ENCODE measurements at places on chromosomes 7 and 10.

DNA sequence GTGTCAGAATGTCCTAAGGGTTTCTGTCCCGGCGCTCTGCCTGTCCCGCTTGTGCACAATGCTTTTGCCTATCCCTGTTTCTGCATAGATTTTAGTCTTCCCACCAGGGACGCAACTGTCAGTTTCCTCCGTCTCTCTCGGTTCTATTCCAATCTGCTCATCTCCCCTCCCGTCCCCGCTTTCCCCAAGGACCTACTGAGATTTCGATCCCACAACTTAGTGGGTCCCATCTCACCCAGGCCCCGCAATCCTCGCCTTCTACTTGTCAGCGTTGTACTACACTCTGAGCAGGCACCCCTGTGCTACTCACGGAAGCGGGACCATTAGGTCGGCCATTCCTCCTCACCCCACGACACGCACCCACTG is 519 bp upstream of the ZNF655 start:
- no peaks in the 10 kb centered on the region for H3K27me3 ChIP-seq
- H3K4me3 ChIP-seq = peak overlapping the region; percentile 91
- peak overlapping the region; percentile 99 for H3K27ac ChIP-seq

GRCh38 chr7:156524818-156525597 is 115.6 kb upstream of the RNF32 start:
- no peaks in the 10 kb centered on the region for H3K36me3 ChIP-seq
- H3K4me1 ChIP-seq = no peaks in the 10 kb centered on the region
- no peak overlapping the region for H3K27ac ChIP-seq

- no peak overlapping the region for H3K4me3 ChIP-seq
- H3K27ac ChIP-seq = no peak overlapping the region
- H3K36me3 ChIP-seq = no peaks in the 10 kb centered on the region
- H3K4me1 ChIP-seq = no peaks in the 10 kb centered on the region
- no peak for DNase-seq
- no peaks in the 10 kb centered on the region for H3K27me3 ChIP-seq
Observed at GRCh38 chr10:11106621-11107374, 89.1 kb downstream of the CELF2 start.

DNA sequence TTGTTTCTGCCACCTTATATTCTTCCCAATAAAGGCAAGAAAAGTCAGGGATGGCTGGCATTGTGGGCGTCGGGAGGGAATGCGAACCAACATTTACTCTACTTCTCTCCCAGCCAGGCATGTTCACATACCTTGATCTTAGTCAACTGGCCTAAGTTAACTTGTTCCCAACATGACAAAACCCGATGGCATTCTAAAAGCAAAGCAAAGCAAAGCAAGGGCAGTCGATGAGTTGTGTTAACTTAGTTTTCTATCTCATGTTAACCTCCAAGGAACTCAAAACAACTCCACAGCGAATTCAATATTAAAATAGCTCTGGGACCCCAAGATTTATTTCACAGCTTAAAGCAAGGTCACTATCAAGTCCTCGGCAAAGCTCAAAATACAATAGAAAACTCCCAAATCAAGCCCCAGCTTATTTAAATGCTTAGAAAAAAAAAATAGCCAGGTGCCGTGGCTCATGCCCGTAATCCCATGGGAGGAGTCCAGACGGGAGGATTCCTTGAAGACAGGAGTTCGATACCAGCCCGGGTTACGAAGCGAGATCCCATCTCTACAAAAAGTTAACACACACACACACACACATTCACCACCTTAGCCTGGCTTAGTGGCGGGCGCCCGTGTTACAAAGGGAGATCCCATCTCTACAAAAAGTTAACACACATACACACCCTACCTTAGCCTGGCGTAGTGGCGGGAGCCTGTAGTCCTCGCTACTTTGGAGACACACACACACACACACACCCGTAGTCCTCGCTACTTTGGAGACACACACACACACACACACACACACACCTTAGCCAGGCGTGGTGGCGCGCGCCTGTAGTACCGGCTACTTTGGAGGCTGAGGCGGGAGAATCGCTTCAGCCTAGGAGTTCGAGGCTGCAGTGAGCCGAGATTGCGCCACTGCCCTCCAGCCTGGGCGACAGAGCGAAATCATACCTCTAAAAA is 901 bp upstream of the CCNY start:
- no peaks in the 10 kb centered on the region for H3K27me3 ChIP-seq
- peak overlapping the region; percentile 71 for H3K4me3 ChIP-seq
- H3K27ac ChIP-seq = peak overlapping the region; percentile 85
- no peak for DNase-seq
- H3K36me3 ChIP-seq = no peaks in the 10 kb centered on the region
- H3K4me1 ChIP-seq = peaks cover 13% of the 10 kb centered on the region

GRCh38 chr7:37943905-37944736 is 23.7 kb downstream of the EPDR1 start:
- H3K27ac ChIP-seq = peak overlapping the region; percentile 37
- H3K4me1 ChIP-seq = peaks cover 17% of the 10 kb centered on the region
- H3K36me3 ChIP-seq = no peaks in the 10 kb centered on the region
- H3K4me3 ChIP-seq = no peak overlapping the region

DNA sequence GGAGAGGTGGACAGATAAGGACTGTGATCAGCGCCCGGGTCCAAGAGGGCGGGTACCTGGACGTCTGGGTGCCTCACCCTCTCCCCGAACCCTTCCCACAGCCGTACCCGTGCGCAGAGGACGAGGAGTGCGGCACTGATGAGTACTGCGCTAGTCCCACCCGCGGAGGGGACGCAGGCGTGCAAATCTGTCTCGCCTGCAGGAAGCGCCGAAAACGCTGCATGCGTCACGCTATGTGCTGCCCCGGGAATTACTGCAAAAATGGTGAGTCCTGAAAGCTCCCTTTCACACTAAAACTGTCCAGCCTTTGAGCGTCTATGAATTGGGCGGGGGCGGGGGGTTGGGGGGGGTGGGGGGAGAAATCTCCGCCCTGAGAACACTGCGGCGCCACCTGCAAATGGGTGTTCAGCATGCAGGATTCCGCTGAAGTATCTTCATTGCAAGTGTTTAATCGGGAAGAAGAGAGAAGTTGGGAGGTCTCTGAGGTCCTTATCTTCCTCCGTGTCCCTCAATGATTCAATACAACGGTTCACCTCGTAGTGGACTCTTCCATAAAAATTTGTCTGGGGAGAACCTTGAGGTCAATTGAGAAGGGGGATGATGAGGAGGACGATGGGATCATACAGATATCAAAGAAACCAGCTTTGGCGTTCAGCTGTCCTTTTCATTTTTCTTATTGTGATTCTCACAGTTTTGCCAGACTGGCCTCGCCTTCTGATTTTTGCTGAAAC is 906 bp downstream of the DKK1 start:
- H3K4me1 ChIP-seq = peaks cover 25% of the 10 kb centered on the region
- DNase-seq = no peak
- H3K27me3 ChIP-seq = no peaks in the 10 kb centered on the region
- H3K4me3 ChIP-seq = peak overlapping the region; percentile 54
- H3K27ac ChIP-seq = no peak overlapping the region

DNA sequence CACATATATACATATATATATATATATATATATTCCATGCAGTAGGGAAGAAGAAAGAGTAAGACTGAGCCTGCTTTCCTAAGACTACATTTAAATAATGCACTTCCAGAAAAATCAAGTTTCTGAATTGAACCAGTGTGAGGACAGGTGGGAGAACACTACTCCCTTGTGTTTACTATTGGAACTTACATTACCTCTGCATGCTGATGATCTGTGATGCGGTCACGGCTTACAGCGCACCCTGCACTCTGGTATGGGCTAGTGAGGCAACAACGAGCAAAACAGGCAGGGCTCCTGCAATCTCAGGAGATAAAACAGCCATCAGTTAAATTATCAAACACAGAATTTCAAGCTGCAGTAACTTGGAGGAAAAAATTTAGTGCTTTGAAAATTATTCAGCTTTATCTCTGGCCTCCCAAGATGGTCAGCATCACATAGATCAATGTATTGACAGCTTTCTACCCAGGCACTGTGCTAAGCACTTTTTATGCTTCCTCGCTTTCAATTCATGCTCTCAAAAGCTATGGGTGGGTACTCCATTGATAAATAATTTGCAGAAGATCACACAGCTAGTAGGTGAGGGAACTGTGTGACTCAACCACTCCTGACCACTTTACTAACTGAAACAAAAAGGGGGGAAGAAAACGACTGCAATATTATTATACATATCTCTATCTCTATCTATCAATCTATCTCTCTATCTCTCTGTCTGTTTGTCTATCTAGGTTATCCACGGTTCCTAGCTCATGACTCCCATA is 20.5 kb upstream of the SLC16A12 start:
- no peak overlapping the region for H3K4me3 ChIP-seq
- no peaks in the 10 kb centered on the region for H3K27me3 ChIP-seq
- H3K4me1 ChIP-seq = peaks cover 3% of the 10 kb centered on the region

DNA sequence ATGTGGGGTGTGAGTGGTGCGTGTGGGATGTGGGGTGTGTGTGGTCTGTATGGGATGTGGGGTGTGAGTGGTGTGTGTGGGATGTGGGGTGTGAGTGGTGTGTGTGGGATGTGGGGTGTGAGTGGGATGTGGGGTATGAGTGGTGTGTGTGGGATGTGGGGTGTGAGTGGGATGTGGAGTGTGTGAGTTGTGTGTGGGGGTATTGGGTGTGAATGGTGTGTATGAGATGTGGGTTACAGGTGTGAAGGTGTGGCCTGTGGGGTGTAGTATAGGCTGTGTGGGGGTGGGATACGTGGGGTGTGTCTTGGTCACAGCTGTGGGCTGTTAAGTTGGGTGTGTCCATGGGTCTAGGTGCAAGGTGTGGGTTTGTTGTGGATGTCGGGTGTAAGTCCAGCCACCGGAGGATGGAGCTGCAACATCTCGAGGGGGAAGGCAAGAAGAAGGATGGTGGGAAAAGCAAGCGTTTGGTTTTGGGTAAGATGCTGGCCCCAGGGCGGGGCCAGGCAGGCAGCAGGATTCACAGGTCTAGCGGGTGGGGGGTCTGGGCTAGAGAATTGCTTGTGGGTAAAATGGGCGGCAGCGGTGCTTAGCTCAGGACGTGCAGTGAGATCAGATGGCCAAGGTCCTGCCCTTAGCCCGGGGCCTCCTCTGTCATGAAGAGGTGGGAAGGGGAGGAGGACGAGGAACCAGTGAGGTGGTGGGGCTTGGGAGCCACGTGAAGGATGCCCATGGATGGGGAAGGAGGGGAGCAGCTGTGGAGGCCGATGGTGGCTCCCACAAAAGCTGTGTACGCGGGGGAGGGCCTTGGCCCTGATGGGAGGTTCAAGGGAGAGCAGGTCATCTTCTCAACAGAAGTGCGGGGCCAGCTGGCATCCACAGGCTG is 60.1 kb downstream of the CFAP46 start:
- H3K4me3 ChIP-seq = no peak overlapping the region
- no peaks in the 10 kb centered on the region for H3K27me3 ChIP-seq
- no peaks in the 10 kb centered on the region for H3K36me3 ChIP-seq

- no peak overlapping the region for H3K27ac ChIP-seq
- H3K4me1 ChIP-seq = no peaks in the 10 kb centered on the region
- H3K4me3 ChIP-seq = no peak overlapping the region
- DNase-seq = no peak
- no peaks in the 10 kb centered on the region for H3K27me3 ChIP-seq
Observed at GRCh38 chr7:79664884-79665676, 211.6 kb upstream of the MAGI2 start.

- H3K36me3 ChIP-seq = no peaks in the 10 kb centered on the region
- H3K4me1 ChIP-seq = no peaks in the 10 kb centered on the region
- no peak for DNase-seq
- no peak overlapping the region for H3K27ac ChIP-seq
- H3K4me3 ChIP-seq = no peak overlapping the region
Observed at GRCh38 chr10:74612195-74612594, 214.2 kb upstream of the KAT6B start.

- H3K27me3 ChIP-seq = no peaks in the 10 kb centered on the region
- no peak overlapping the region for H3K4me3 ChIP-seq
- no peak for DNase-seq
- no peak overlapping the region for H3K27ac ChIP-seq
Observed at GRCh38 chr7:26480156-26480555, 188.5 kb downstream of the SNX10 start.

- H3K4me1 ChIP-seq = peaks cover 2% of the 10 kb centered on the region
- no peak for DNase-seq
- H3K27me3 ChIP-seq = no peaks in the 10 kb centered on the region
- H3K4me3 ChIP-seq = no peak overlapping the region
Observed at GRCh38 chr10:114095559-114096337, 52.1 kb downstream of the ADRB1 start.

GRCh38 chr7:2719007-2719406 is 31.0 kb downstream of the AMZ1 start:
- no peak for DNase-seq
- no peaks in the 10 kb centered on the region for H3K4me1 ChIP-seq
- no peaks in the 10 kb centered on the region for H3K27me3 ChIP-seq
- no peaks in the 10 kb centered on the region for H3K36me3 ChIP-seq
- no peak overlapping the region for H3K27ac ChIP-seq
- no peak overlapping the region for H3K4me3 ChIP-seq

DNA sequence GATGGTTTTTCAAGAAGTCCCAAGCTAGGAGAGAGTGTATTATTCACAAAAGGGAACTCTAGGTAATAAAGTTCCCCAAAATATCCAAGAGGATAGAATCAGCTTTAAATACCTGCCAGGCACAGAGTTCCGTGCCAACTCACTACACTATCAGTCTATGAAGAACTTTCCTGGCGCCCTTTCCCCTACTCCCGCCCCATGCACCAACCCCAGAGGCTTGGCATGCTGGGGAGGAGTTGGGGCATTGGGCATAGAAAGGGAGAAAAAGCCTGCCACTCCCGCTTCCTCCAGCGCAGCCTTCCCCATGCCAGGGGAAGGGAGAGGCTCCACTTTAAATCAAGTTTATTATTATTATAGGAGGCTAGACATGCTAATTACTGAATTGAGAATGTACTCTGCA is 54.9 kb downstream of the ZNF800 start:
- no peak overlapping the region for H3K4me3 ChIP-seq
- H3K27me3 ChIP-seq = peaks cover 5% of the 10 kb centered on the region
- no peaks in the 10 kb centered on the region for H3K4me1 ChIP-seq
- DNase-seq = no peak
- H3K36me3 ChIP-seq = no peaks in the 10 kb centered on the region

- H3K4me1 ChIP-seq = peaks cover 22% of the 10 kb centered on the region
- H3K27ac ChIP-seq = peak overlapping the region; percentile 42
- no peaks in the 10 kb centered on the region for H3K27me3 ChIP-seq
- no peaks in the 10 kb centered on the region for H3K36me3 ChIP-seq
- no peak overlapping the region for H3K4me3 ChIP-seq
- DNase-seq = no peak
Observed at GRCh38 chr10:63114031-63114814, 18.9 kb upstream of the NRBF2 start.

DNA sequence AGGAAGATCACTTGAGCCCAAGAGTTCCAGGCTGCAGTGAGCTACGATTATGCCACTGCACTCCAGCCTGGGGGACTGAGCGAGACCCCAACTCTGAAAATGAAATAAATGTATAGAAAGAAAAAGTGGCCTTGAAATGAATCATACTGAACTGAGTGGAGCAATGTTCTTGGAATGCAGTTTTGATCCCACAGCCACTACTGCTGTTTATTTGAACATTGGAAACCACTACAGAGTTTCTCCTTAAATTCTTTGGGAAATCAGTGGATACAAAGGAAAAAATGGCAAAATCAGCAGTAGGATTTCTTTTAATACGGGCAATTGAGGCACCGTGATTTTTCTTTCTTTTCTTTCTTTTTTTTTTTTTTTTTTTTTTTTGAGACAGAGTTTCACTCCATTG is 637.4 kb downstream of the GALNT17 start:
- H3K4me1 ChIP-seq = no peaks in the 10 kb centered on the region
- H3K27me3 ChIP-seq = no peaks in the 10 kb centered on the region
- no peak overlapping the region for H3K4me3 ChIP-seq

- H3K4me3 ChIP-seq = no peak overlapping the region
- no peaks in the 10 kb centered on the region for H3K27me3 ChIP-seq
Observed at GRCh38 chr7:50818324-50818723, 35.6 kb upstream of the GRB10 start.

GRCh38 chr7:71301167-71301566 is 169.2 kb downstream of the GALNT17 start:
- H3K27ac ChIP-seq = peak overlapping the region; percentile 48
- no peaks in the 10 kb centered on the region for H3K36me3 ChIP-seq
- H3K4me1 ChIP-seq = peaks cover 5% of the 10 kb centered on the region
- no peak for DNase-seq
- H3K27me3 ChIP-seq = no peaks in the 10 kb centered on the region
- H3K4me3 ChIP-seq = no peak overlapping the region
